ENCODE measurements at places on chromosomes 4 and X.

- DNase-seq, result no peak
Observed at GRCh38 chr4:119932277-119932676, 134.4 kb downstream of the MAD2L1 start.

DNA sequence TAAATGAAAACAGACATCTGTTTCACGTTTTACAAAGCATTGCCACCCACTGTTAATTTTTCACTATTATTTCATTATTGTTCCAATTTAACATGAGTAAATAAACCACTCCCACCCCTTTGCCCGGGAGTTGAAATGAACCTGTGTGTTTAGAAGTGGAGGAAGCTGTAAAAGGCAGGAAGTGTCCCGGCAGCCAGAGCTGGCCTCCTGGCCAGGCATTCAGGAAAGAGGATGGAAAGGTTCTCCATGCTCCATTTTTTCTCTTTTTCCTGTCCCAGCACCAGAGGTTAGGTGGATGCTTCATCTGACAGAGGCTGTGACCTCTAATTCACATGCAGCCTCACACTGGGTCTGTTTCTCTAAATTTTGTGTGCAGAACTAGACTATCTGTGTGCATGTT is 55.5 kb upstream of the LNX1 start:
- no peak for DNase-seq

DNA sequence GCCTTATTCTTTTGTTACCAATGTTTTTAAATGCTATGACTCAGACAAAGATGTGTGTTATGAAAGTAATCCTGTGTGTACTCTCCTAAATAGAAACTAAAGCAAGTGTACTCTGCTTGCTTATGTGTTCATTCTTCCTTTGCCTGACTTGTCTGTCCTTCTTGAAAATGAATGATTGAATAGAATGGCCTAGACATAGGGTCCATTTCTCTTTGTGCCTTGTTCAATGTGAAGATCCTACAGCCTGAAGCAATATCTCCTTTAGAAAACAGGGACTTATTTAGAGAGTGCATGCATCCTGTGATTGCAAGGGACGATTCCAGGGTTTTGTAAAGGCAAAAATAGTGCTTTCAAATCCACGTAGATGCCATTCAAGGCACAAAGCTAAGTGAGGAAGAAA is 343.6 kb upstream of the TACR3 start:
- DNase-seq, result no peak

DNA sequence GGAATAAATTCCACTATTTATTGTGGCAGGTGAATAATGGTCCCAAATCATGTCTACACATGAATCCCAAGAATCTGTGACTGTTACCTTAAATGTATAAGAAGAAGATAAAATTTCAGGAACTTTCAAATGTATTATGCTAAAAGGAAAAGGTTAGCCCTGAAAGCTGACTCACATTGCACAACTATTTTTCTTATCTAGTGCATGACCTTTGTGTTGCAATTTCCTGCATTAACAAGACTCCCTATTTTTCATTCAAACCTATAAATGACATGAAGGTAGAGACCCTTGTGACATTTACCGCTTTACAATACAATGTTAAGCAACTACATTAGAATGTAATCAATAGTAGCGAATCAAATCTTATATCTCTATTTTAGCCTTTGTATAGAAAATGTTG is 36.7 kb downstream of the UBQLN2 start:
- DNase-seq, result no peak

GRCh38 chr4:178198691-178199090 is 756.5 kb upstream of the AGA start:
- no peak for DNase-seq

DNA sequence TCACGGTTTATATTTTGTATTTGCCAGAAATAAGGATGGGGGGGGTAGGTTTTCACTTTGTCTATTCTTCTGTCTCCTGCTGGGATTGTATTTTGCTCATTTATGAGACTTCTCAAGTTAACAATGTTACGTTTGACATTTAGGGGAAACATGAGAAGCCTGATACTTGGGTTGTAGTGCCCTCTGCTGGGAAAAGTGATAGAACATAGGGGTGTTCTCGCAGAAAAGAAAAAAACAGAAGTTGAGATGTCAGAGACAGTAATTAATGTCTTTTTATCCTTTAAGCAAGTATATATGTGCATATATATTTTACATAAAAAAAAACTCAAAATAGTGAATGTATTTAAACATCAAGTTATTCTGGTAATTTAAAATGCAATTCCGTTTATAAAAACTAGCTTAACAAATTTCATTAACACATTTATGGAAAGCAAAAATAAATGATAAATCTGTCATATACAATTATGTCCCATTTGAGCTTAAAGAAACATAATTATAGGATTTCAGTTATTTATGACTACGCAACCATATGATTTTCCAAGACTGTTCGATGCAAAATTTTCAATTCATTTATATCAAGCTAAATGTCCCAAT is 46.0 kb upstream of the TMPRSS11F start:
- peak; percentile 31 for DNase-seq

DNA sequence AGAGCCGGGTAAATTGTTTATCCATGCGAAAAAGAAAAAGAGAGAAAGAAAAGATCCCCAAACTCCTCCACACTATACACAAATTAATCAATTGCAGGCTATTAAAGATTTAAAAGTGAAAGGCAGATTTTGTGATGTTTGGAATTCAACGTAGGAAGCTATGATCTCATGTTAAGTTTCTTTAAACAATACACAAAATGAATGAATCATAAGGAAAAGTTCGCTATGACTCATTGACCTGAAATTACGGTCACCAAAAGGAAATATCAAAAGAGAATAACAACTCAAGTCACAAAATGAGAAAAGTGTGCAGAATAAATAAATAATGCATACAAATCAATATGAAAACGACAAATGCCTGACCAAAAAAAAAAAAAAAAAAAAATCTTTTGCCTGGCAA is 28.6 kb downstream of the CLNK start:
- no peak for DNase-seq

DNA sequence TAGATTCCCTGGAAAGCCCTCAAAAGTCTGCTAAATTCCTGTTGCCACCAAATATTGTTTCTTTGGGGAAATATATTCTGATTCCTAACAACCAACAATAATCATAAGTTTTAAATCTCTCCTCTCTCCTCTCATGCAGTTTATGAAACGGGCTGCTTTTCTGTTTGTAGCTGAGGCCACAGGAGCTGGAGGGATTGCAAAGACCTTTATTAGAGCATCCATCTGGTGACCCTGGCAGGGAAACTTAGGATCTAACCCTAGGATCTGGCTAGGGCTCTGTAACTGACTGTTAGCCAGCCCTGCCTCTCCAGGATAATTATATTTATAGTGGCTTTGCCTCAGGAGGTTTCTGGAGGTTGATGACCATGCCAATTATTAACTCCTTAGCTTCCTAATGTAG is 56.9 kb downstream of the SMAD1 start:
- DNase-seq, result no peak

- DNase-seq, result no peak
Observed at GRCh38 chrX:33808636-33809035, 323.5 kb downstream of the FAM47A start.

DNA sequence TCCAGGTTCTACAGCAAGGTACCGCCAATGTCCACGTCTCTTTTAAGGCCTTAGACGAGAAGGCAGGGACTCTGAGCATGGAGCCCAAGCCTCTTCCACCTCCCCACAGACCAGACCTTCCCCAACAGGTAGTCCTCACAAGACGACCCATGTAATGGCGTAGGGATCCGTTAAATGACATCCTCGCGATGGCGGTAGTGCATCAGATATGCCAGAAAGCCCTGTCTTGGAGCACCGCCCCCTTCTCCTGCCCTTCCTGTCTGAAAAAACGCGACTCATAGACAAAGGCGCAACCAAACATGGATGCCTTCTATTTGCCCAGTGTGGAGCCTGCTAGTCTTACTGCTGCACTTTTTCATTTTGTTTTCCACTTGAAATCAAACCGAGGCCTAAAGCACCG is 185.4 kb downstream of the OR13H1 start:
- peak; percentile 60 for DNase-seq

DNA sequence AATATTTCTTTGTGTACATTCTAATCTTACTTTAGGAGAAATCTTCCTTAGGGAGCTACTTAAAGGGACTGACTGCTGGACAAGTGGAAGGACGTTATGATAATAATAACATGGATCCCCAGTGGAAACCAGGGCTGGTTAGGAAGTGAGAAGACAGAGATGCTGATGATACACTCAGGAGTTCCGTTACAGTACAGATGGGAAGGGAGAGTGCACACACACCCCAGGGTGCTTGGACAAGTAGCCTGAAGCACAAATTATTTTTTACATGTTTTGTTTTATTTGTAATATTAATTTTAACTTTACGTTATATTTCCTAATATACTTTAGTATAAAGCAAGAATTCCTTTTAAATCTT is 84.1 kb downstream of the BMPR1B start:
- no peak for DNase-seq

- peak; percentile 9 for DNase-seq
Observed at GRCh38 chrX:148609515-148610327, 109.3 kb downstream of the AFF2 start.
